ENCODE measurements at places on chromosomes 3 and 15.

- no peak for DNase-seq
Measured at GRCh38 chr3:66355394-66355793, 134.6 kb downstream of the SLC25A26 start.

DNA sequence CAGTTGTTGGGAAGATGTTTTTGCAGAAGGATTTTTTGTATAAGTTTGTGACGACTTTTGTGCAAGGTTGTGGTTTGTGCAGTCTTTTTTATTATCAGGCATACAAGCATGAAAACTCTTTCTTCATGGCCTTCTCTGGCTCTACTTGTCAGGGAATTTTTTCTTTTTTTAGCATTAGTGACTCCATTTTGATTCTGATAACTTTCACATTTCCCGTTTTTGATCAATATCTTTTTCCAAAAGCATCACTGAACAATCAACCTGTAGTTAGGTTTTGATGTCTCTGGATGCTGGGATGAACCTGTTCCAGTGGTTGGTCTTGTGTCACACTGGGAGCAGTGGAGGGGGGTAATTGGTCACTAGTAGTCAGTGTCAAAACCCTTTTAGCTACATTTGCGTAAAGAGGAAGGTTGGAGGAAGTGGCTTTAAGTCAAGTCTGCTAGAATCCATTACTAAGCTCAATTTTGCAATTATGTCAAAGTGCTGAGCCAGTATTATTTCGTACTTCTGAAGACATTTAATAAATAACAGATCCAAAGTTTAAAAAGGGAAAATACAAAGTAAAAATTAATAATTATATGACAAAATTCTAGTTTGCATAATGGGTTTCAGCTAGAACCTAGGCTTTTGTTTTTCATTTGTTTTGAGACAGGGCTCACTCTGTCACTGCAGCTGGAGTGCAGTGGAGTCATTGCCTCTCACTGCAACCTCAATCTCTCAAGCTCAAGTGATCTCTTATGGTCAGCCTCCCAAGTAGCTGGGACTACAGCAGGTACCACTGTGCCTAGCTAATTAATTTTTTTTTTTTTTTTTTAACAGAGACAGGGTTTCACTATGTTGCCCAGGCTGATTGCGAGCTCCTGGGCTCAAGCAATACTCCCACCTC is 18.8 kb upstream of the CFAP161 start:
- DNase-seq, result no peak

GRCh38 chr3:65313666-65314065 is 625.9 kb upstream of the ADAMTS9 start:
- DNase-seq, result no peak

DNA sequence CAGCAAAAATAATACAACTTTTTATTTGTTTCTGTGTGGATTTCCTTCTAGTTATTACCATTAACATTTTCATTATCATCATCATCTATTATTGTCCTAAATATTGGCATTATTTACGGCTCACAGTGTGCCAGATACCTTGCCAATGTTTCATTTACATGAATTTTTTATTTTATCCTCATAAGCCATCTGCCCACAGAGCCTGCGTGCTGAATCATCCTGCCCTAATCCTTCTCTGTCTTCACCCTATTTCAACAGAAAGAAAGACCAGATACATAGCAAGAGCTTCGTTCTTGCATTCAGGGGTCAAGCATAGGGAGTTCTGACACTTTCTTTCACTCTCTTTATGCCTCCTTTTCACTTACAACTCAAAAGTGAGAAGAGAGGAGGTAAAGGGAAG is 82.0 kb downstream of the KCNMB2 start:
- no peak for DNase-seq

DNA sequence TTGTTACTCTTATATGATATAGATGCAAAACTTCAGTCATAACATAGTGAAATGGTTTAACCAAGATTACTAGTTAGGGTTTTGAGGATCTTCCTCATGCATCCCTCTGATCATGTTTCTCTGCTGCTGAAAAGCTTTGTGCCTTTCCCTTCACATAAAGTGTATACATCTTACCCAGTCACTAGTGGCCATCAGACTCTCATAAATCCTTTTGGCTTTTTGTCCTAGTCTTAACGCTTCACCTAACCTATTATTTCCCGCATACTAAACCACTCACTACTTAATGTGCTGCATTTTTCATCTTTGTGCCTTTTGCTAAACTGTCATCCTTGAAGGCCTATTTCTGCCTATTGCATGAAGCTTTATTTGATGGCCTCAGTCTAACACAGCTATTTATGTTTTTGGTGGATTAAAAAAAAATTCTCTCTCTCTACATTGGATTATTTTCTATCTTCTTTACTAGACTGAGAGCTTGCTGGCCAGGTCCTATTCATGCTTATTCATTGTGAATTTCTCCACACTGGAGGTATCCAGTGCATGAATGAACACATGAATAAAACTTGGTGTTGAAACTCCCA is 717.6 kb upstream of the GOLIM4 start:
- DNase-seq, result no peak

DNA sequence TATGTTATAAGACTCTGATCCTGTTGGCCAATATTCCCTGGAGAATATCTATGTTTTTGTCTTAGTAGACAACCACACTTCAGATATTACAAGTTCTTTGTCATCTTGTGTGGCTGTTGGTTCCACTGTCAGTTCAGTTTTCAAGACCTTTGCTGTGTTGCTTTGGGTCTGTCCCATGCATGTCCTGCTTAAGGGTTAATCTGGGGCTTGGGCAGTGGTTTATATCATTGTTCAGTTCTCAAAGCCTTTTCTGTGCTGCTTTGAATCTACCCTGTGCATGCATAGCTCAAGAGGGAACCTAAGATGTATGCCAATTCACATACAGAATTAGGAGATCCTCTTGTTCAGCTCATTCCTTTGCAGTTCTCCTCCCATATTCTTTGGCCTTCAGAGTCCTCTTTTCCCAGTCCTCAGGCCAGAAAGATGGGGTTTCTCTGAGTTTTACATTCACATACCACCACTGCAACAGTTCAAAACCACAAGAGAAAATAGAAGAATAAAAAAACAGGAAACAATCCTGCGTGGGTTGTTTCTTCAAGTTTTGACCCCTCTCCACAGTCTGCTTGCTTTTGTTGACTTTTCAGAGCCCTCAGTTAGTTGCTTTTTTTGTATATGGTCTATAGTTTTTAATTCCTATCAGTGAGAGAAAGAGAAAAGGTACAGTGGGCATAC is 21.6 kb downstream of the BUB1B start:
- peak; percentile 24 for DNase-seq

Data from astrocyte of the spinal cord (primary cell).